ENCODE measurements at places on chromosomes 6 and 20.

- no peak for DNase-seq
Observed at GRCh38 chr6:81625216-81625615, 127.3 kb downstream of the TENT5A start.

DNA sequence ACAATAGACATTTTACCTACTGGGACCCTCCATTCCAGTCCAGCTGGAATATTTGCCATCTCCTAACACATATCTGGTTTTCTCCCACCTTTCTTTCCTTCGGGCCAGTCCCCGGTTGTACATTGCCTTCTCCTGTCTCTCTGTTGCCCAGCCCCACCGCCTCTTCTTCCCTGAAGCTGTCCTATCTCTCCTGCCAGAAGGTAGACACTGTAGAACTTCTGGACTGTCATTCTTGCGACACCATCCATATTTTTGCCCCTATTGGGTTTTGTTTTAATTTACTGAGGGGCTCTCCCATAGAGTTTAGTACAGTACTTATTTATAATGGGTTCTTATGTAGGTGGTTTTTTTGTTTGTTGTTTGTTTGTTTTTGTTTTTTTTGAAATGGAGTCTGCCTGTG, 4.9 kb downstream of the PTK7 start:
- DNase-seq, result no peak

- DNase-seq, result no peak
Observed at GRCh38 chr6:109303640-109304283, 78.5 kb downstream of the CD164 start.

DNA sequence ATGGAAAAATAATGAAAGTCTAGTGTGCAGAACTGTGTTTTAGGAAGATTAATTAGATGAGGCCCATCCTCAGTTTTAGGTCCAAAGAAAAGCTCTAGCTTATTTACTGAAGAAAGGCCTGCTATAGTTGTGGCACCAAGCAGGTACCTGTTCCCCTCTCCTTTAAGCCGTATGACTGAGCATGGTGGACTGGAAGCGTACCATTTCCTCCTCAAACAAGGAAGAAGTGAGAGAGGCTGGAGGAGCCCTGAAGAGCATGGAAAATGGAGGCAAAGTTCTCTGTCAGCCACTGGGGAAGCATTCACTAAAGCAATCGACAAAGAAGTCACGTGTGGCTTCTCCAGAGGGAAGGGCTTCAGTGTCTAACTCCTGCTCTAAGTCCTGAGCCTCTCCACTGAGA, 100.2 kb downstream of the MAN1A1 start:
- no peak for DNase-seq

- no peak for DNase-seq
Observed at GRCh38 chr6:107823047-107823557, 1.0 kb downstream of the SCML4 start.

GRCh38 chr6:139253656-139254055, 38.1 kb downstream of the TXLNB start:
- no peak for DNase-seq

- DNase-seq, result no peak
Observed at GRCh38 chr6:104700371-104701185, 159.1 kb downstream of the HACE1 start.

- DNase-seq, result no peak
Observed at GRCh38 chr20:63326314-63327230, 33.6 kb downstream of the COL20A1 start.

- no peak for DNase-seq
Observed at GRCh38 chr6:20448828-20449227, 47.1 kb downstream of the E2F3 start.

- no peak for DNase-seq
Observed at GRCh38 chr6:113997116-113997515, 26.2 kb upstream of the HDAC2 start.

GRCh38 chr20:18058661-18059467, 1.1 kb upstream of the OVOL2 start:
- DNase-seq, result no peak

DNA sequence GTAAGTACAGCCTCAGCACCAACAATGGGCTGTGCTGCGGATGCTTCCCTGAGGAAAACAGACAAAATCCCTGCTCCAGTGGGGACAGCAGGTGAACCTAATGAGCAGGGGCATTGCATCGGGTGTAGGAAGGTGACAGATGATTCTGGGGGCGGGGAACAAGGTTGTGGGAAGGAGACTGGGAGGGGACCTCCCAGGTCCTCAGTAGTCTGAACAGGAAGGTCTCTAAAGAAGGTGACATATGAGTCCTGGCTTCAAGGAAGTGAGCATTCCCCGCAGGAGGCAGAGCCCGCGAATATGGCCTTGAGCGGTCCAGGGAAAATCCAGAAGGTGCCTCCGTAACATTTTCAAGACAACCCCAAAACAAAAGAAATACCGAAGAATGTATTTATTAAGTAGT, 19.4 kb downstream of the ULBP1 start:
- DNase-seq, result no peak

GRCh38 chr6:109079981-109080380, 14.7 kb downstream of the SESN1 start:
- DNase-seq, result no peak

- no peak for DNase-seq
Observed at GRCh38 chr6:139250296-139251044, 41.3 kb downstream of the TXLNB start.

GRCh38 chr20:33947709-33948295, 45.9 kb upstream of the RALY start:
- no peak for DNase-seq

DNA sequence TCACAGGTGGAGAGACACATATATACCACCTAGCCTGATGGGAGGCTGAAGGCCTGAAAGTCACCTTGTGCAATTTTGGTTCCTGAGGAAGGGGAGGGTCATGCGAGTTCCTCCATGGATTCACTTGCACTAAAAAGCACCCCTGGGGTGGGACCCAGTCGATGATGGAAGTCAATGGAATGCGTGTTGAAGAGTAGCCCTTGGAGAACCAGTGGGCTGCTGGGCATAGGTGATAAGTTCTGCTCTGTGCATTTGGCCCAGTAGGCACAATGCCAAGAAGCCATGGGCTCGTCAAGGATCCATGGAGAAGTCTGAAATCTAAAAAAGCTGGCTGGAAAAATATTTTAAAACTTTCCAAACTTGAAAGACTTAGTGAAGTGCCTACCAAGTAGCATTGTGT, 18.9 kb upstream of the SCRT2 start:
- no peak for DNase-seq

All from stimulated activated CD4-positive, alpha-beta T cell treated with anti-CD3 and anti-CD28 coated beads, Interleukin-1b, Interleukin-23, amount 100 ng/mL, for 4 hours (primary cell).